ENCODE measurements at places on chromosomes 7 and 10. TPM values are rescaled to one million over a fixed set of nuclear protein-coding genes. Genes with fewer than 3 reads are reported as not detected.

C10orf95 gene
- 0.06 TPM for total RNA-seq

KCNIP2 gene
- total RNA-seq: 1.1 TPM

GDF10 gene
- total RNA-seq: under 0.01 TPM

OAT gene
- 211 TPM for total RNA-seq

ACHE gene
- total RNA-seq: not detected

TMEM213 gene
- not detected for total RNA-seq

NPSR1 gene
- total RNA-seq: not detected

SLC26A3 gene
- total RNA-seq: not detected

BTBD16 gene
- total RNA-seq: 0.40 TPM

INPP5F gene
- 17.7 TPM for total RNA-seq

ECHS1 gene
- total RNA-seq: 65.6 TPM

CDHR1 gene
- total RNA-seq: not detected

ZNF680 gene
- total RNA-seq: 9.0 TPM

OR2A1 gene
- total RNA-seq: under 0.01 TPM

PALD1 gene
- total RNA-seq: 11.6 TPM

OPALIN gene
- total RNA-seq: not detected

SKIDA1 gene
- total RNA-seq: 0.66 TPM

TMEM139 gene
- not detected for total RNA-seq

HMX2 gene
- not detected for total RNA-seq

C10orf53 gene
- not detected for total RNA-seq

CCDC172 gene
- total RNA-seq: not detected

SFTPA1 gene
- total RNA-seq: not detected

ELMO1 gene
- 6.3 TPM for total RNA-seq

IL2RA gene
- total RNA-seq: not detected

LLCFC1 gene
- not detected for total RNA-seq

ORC5 gene
- total RNA-seq: 13.6 TPM

ENO4 gene
- total RNA-seq: 0.19 TPM

GPER1 gene
- total RNA-seq: 3.2 TPM

ALOX5 gene
- total RNA-seq: not detected

PNLIPRP1 gene
- total RNA-seq: not detected

OPN1SW gene
- not detected for total RNA-seq

CYP3A7 gene
- total RNA-seq: not detected

KIF11 gene
- 21.5 TPM for total RNA-seq

Data from aortic smooth muscle cell (primary cell).